ENCODE measurements at places on chromosomes 7 and 10.

- no peak for DNase-seq
These were observed 89.0 kb downstream of the JMJD1C start for GRCh38 chr10:63376560-63377304.

GRCh38 chr10:100968062-100968736, 1.1 kb upstream of the SEMA4G start:
- no peak for DNase-seq

DNA sequence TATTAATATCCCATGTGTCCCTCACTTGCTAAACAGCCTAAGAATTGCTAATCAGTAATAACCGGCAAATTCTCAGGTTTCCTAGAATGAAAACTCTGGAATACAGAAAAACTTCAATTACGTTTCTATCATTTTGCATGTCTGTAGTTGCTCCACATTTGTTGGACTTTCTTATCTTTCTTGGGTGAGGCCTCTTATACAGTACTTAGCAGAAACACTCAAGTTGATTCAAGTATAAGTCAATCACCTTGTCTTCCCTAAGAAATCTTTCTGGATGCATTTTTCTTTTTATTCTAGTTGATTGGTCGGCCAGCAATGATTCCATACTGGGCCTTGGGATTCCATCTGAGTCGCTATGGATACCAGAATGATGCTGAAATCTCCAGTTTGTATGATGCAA, 61.4 kb downstream of the MGAM2 start:
- no peak for DNase-seq

GRCh38 chr10:75410132-75411005, 8.8 kb upstream of the ZNF503 start:
- DNase-seq: no peak

DNA sequence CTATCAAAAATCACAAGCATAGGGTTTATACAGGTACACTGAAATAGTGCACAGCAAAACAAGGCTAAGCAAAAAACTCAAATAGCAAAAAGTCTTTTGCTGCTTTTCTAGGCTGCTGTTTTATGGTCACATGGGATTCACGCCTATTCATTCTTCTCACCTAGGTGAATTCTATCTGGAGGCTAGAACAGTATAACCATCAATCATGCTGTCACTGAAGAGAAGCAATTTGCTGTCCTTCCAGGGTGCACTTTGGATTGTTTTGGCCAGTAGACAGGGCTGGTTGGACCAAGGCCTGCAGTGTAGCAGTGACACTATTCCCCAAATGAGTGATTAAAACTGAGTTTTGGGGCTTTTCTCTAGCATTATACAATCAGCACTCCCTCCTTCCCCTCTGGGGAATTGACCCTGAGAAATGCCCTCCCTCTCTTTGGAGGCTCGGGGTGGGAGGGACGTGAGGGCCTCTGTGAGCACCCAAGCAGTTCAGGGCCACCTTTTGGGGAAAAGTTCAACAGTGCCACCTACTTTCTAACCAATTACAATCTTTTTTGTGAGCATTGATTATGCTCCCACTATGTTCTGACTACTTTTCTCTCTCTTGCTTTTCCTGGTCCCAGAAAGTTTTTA, 16.2 kb upstream of the SND1 start:
- DNase-seq: no peak

Data from stimulated activated CD8-positive, alpha-beta memory T cell treated with anti-CD3 and anti-CD28 coated beads, Interleukin-4, amount 100 ng/mL, for 4 hours (primary cell).